Karpas-422 (cell line): ENCODE measurements at places on chromosomes 1 and 21. TPM values are rescaled to one million over a fixed set of nuclear protein-coding genes. Genes with fewer than 3 reads are reported as not detected.
A peak's percentile ranks its signal among the peaks of the same experiment; 100 is the strongest.

DNA sequence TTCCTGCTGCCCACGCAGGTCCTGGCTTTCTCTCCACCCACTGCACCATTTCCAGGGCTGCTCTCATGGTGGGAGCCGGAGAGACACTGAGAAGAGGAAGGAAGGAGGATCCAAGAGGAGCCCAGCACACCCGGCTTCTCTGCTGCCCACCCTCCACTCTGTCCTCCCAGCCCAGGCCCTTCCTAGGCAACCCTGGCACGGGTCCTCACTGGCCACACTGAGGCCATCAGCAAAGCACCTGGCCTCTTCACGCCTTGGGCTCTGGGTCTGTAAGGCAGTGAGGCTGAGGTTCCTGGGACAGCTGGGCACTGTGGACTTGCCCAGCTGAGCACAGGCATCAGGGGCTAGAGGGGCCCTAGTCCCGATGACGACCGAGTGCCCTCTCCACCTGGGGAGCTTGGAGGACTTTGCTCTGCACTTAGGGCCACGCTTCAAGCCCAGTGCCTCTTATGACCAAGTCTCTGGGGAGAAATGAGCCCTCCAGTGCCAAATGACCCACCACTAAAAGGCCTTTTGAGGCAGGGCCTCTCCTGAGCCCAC is 43.1 kb downstream of the PDE9A start:
- DNase-seq: no peak

- DNase-seq: no peak
Measured at GRCh38 chr1:184545601-184546000, 158.8 kb downstream of the C1orf21 start.

DNA sequence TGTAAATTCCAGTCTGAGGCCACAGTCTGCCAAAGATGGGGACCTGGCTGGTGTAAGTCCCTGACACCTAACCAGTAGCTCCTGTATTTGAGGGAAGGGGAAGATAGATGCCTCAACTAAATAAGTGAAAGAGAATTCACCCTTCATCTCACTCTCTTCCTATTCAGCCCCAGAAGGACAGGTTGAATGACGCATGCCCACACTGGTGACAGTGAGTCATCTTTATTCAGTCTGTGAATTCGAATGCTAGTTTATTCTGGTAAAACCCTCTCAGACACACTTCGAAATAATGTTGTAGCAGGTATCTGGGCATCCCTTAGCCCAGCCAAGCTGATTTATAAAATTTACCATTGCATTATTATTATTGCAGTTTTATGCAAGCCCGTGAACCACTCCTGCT is 617.0 kb upstream of the PRMT6 start:
- no peak for DNase-seq

GRCh38 chr1:58660105-58660504 is 39.8 kb downstream of the MYSM1 start:
- DNase-seq: no peak

Gene HCRTR1
- not detected in 2 replicates for total RNA-seq

GRCh38 chr1:55301912-55302311 is 86.7 kb upstream of the USP24 start:
- no peak for DNase-seq

- peak; percentile 19 for DNase-seq
Measured at GRCh38 chr1:46817814-46818213, 19.0 kb downstream of the CYP4B1 start.

- DNase-seq: no peak
Measured at GRCh38 chr1:71343686-71344416, 263.0 kb upstream of the ZRANB2 start.

Gene CLCA4
- total RNA-seq: not detected in 2 replicates

DNA sequence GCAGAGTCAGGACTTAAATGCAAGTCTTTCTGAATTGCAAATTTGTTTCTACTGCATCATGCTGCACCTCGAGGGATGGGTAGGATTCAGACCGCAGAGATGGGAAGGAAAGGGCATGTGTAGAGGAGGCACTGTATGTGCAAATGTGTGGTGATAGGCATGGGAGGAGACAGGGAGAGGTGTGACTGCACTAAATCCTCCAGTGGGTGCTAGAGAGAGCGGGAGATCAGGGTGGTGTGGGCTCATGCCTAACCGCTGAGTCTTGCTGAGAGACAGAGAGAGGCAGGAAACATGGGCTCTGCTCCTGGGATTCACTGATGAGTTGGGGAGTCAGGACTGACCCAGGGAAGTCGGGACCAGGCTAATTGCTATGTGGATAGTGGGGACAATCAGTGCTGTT is 61.1 kb downstream of the PTPRU start:
- no peak for DNase-seq

Gene CFAP107
- total RNA-seq: not detected in 2 replicates

Gene ZYG11A
- not detected in 2 replicates for total RNA-seq

GRCh38 chr1:94143173-94143808 is 22.3 kb upstream of the ABCA4 start:
- DNase-seq: no peak

Gene TMOD4
- 0.52 TPM in 1 of 2 replicates, not detected in the other for total RNA-seq

Gene C1orf226
- total RNA-seq: not detected in 2 replicates

GRCh38 chr1:30411206-30411605 is 312.2 kb downstream of the MATN1 start:
- no peak for DNase-seq

DNA sequence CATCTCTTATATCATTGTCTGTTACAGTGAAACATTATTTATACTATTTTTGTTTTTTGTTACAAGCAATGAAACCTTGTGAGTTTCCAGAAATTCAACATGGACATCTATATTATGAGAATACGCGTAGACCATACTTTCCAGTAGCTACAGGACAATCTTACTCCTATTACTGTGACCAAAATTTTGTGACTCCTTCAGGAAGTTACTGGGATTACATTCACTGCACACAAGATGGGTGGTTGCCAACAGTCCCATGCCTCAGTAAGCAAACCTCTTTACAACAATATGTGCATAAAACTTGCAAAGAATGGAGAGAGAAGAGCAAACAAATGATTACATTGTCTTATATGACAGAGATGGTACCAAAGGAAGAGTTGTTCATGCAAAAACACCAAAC is 22.4 kb downstream of the CFHR4 start:
- no peak for DNase-seq

- DNase-seq: no peak
Measured at GRCh38 chr1:81231729-81232038, 569.0 kb upstream of the ADGRL2 start.

Gene IFI44
- 16.3 and 27.5 TPM in 2 replicates for total RNA-seq

DNA sequence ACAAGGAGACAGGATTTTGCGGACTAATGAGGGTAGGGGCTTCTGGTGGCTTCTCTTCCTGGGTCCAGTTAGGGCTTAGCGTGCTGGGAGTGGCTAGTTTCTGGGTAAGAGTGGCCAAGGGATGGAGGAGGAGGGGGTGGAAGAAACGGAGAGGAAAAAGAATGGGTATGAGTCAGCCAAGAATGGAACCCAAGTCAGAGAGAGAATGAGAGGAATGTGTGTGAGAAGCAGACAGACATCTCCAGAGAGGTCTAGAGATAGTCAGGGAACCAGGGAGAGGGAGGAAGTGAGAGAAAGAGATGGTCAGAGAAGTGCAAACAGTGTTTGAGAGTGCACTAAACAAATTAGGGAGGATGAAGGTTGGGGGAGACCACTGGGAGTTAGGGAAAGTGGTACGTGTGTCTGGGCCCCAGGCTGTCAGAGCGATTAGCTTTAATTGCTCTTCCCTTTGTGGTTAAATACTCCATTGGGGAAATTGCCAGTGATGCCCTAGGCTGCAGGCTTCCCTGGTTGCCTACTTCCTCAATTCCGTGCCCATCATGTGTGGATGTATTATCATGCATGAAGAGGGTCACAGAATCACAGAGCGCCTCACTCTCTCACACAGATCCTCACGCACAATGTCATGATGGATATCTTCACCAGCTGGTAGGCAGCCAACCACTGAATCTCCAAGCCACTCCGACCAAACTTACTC is 1.4 kb downstream of the PEA15 start:
- peak; percentile 65 for DNase-seq

Gene RASAL2
- not detected in 2 replicates for total RNA-seq

GRCh38 chr21:44872649-44873355 is 688 bp downstream of the PTTG1IP start:
- DNase-seq: no peak

GRCh38 chr1:96234299-96234698 is 487.3 kb upstream of the PTBP2 start:
- no peak for DNase-seq

- DNase-seq: no peak
Measured at GRCh38 chr21:27301220-27301619, 334.3 kb upstream of the ADAMTS5 start.

DNA sequence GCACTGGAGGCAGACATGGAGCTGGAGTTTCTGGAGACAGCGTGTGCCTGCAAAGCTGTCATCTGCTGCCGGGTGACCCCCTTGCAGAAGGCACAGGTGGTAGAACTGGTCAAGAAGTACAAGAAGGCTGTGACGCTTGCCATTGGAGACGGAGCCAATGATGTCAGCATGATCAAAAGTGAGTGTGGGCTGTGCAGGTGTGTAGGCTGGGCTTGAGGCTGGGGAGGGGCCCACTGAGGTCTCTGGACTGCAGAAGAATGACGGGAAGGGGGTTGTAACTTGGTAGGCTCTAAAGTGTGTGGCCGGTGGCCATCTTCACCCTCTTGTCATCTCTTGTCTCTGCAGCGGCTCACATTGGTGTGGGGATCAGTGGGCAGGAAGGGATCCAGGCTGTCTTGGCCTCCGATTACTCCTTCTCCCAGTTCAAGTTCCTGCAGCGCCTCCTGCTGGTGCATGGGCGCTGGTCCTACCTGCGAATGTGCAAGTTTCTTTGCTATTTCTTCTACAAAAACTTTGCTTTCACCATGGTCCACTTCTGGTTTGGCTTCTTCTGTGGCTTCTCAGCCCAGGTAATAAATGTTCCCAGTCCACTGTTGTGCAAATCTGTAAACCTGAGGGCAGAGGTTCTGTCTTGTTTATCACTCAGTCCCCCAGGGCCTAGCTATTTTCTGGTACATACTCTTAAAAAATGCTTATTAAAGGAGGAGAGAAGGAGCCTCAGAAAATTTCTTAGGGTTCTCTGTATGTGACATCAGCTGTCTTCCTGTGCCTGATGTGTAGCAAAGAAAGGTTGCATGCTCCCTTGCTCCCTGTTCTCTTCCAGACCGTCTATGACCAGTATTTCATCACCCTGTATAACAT is 19.9 kb downstream of the ATP8B2 start:
- DNase-seq: peak; percentile 90

DNA sequence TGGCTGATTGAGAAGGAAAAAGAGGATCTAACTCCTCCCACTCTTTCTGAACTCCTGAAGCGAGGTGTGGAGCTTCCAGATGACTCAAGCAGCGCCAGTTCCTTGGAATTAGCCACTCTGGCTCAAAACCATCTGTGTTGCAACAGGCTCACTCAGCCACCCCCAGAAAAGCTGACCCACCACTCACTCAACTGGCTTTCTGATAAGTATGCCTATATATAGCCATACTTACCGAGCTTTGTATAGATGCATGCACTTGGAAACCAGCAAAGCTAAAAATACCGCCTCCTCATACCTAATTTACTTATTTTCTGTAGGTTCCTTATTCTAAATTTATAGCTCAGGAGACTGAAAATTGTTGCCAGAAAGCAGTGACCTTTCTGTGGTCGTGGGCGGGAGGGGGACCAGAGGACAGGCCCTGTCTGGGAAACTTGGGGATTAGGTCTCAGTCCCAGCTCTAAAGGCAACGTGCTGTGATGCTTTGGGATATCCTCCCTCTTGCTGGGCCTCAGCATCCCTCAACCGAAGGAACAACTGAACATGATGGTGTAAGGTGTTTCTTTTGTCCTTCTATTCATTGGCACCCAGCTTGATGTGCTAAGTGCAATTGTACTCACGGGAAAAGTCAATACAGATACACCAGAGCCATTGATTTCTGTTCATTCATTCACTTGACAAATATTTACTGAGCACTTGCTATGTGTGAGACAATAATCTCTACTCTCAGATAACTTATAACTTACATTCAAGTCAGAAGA is 65.7 kb downstream of the NENF start:
- DNase-seq: peak; percentile 58

- DNase-seq: no peak
Measured at GRCh38 chr1:6419804-6420453, at the start of gene HES2. HES2 (minus strand) TSS chr1:6419919; CDS start chr1:6419820, 99 bp downstream.

DNA sequence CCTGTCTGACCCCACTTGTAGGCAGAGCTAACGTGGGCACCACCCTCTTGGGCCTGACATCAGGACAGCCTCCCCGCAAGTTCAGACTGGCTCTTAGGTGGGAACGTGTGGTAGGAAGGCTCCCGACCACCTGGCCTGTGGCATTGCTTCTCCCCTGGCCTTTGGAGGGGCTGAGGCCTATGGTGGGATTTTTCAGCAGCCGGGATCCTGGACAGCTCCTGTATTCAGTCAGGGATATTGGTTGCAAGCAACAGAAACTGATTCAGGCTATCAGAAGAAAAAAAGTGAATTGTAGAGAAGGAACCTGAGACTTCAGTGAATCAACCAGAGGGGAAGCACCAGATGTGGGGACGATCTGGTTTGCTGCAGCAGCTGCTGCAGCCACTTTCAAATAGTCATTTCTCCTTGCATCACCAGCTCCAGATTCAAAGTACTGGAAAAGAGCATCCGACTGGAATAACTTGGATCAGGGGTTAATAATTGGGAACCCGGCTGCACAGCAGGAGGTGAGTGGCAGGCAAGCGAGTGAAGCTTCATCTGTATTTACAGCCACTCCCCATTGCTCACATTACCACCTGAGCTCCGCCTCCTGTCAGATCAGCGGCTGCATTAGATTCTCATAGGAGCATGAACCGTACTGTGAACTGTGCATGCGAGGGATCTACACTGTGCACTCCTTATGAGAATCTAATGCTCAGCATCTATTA is 5.9 kb downstream of the RNF186 start:
- no peak for DNase-seq

DNA sequence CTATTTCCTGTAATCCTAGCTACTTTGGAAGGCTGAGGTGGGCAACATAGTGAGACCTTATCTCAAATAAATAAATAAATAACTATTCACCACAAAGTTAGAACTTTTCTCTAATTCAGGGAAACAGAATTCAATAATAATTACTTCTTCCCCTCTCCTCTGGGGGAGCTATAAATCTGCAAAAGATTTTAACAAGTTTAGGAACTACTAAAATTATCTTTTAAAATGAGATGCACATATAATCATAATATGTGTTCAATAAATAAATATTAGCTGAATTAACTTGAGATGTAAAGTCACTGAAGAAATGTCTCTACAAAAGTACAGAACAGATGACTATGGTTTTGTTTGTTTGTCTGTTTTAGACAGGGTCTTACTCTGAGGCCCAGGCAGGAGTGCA is 14.1 kb downstream of the WDR47 start:
- DNase-seq: peak; percentile 59
